Sciatic nerve (tissue), 2 donors: ENCODE measurements at places on chromosomes 1 and 21.
A peak's percentile ranks its signal among the peaks of the same experiment; 100 is the strongest.

- DNase-seq, result no peak
These were observed 162.1 kb downstream of the PTPRU start for GRCh38 chr1:29398431-29398830.

- no peak for DNase-seq
These were observed 466.3 kb downstream of the LMO4 start for GRCh38 chr1:87794788-87795614.

DNA sequence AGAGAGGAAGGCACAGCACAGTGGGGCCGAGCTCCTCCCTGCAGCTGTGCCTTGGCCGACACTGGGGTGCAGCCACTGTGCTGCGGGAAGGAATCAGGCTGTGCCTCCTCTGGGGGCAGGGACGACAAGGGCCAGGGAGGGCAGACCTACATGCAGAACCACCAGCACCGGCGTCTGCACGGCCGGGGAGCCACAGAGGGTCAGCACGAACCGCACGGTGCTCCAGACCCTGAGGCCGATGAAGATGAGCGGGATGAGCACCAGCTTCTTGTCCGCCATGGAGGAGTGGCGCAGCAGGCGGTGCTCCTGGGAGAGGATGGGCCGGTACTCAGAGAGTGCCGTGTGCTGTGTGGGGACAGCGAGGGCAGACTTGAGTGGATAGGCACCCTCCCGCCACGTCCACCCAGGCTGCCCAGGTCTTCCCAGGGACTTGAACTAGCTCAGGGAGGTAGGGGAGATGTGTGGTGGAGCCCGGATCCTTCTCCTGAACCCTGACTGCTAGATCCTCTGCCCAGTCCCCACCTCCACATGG, 23.5 kb downstream of the GPR157 start:
- DNase-seq, result no peak

DNA sequence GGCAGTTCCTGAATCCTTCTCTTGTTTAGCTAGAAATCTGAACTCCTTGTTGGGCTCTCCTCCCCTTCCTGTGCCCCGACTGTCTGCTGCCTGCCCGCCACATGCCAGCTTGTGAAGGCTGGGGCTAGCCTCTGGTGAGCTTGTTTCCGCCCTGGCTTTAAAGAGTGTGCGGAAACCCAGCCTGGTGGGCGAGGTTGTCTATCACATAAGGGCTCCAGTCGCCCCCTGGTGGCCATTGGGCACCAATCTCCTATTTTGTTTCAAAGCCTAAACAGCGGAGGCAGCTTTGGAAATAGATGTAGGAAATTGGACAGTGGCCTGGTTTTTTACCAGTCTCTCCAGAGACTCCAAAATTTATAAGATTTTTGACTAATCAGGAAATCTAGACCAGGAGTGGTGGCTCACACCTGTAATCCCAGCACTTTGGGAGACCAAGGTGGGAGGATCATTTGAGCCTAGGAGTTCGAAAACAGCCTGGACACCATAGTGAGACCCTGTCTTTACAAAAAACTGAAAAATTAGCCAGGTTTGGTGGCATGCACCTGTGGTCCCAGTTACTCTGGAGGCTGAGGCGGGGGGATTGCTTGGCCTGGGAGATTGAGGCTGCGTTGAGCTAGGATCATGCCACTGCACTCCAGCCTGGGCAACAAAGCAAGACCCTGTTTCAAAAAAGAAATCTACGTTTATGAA, 9.8 kb downstream of the ATP8B2 start:
- peak; percentile 91 for DNase-seq

GRCh38 chr1:174118751-174119150, 40.6 kb upstream of the RABGAP1L start:
- DNase-seq, result no peak

DNA sequence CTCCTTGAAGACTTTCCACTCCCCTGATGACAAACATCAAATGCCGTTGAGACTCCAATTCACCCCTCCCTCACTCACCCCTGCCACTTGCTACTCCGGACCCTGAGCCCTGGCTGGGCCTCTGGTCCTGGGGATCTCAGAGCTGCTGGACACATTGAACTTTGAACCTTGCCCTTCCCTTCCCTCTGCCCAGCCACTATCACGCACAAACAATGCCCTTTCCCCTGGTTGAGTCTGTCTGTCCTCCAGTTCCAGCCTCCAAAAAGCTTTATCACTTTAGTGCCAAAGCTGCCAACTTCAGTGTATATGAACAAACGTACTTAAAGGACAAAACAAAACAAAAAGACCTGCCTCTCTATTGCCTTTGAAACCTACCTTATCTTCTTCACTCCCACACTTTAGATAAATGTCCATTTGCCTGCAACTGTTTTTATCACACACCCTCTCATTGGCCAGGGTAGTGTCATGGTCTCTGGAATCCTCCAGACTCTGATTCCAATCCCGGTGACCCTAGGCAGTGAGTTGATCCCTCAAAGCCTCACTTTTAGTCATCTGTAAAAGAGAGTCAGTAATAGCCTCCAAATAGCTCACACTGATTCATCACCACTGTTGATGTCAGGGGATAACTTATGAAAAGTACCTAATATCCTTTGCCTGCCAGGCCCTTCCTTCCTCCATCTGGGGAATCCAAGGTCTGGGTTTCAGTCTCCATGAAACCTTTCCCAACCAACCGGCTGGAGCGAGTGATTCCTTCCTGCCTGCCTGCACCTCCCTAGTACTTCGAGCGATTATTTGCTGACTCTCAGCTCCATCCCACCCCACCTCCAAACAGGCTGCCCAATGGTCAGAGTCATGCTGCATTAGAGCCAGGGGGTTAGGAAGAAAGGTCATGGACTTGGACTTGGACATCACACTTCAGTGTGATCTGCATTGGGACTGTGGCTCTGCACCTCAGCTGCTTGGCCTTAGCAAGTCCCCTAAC, 15.9 kb upstream of the SPOCD1 start:
- DNase-seq, result no peak

DNA sequence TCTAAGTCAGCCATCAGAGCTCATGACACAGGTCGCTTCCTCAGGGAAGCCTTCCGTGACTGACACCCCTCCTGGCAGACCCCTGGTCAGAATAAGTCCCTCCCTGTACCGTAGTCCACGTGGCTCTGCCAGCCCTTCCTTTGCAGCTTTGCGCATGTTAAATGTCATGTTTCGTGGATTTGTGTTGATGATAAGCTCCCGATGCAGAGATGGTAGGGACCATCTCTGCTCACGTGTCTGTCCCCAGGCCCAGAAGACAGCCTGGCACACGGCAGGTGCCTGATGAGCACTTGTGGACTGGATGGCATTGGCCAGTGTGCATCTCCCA, 75.9 kb downstream of the DHRS3 start:
- DNase-seq, result no peak

- DNase-seq, result peak; percentile 86
These were observed 972 bp downstream of the CFAP410 start for GRCh38 chr21:44337941-44338895.

DNA sequence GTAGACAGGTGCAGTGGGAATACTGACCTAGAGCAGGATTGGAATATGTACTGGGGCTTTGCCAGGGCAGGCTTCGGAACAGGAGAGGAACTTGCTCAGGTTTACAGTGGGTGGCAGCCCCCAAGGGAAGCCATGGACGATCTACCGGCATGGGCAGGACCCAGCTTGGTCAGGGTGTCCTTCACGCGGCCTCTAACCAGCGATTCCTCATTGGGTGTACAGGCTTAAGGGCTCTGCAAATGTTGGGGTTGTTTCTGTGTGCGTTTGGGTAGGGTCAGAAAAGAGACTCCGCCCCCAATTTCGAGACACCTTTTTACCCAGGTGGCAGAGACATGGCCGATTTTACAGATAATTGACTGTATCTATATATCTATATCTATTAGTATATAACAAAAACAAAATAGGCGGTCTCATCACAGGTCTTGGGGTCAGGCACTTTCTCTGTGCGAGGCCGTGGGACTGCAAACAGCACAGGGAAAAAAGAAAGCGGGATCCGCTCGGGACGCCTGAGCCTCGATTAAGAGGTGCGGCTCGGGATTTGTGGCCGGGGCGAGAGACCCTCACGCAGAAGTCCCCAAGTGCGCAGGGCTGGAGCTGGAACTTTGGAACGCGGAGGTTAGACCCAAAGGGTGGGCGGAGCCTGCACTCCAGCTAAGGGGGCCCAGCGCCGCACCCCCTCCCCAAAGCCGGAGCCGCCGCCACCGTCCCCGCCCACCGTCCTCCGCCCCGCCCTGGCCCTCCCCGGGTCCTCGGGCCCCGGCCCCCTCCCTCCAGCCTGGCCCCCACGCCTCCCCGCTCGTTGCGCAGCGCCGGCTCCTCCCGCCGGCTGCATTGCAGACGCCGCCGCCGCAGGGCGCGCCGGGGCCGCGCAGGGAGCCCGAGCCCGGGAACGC, 67.5 kb upstream of the VAMP3 start:
- no peak for DNase-seq

DNA sequence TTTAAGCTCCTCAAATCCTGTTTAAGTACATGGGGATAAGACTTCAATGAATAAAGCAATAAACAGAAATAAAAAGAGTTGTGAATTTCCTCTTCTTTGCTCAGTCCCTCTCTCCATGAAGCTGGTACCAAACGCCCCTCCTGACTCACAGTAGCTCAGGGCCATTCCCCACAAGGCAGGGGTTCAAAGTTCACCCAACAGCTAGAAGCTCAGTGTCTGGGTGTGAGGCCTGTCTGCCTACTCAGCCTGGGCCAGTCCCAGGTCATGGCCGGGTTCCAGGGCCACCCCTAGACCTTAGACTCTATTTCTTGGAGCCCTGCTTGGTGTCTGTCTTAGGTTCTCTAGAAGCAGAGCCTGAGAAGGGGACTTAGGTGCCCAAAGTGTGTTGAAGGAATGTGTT, 251.5 kb downstream of the GRIK3 start:
- no peak for DNase-seq

DNA sequence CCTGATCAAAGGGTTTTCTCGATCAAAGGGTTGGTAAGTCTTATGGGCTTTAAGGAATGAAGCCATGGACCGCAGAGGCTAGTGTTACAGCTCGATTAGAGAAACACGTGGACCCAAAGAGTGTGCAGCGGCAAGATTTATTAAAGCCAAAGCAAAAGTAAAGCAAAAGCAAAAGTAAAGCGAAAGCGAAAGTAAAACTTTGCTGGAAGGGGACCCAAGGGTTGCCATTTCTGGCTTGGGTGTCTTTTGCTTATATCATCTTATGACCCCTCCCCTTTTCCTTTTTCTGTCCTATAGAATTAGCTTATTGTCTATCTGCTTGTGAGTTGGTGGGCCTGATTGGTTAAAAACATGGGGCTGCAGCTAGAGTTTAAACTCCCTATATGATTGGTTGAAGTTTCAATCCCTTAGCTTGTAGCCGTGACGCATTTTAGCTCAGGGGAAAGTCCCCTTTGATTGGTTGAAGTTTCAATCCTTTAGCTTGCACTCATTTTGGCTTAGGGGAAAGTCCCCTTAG, 957.0 kb downstream of the AMY1C start:
- no peak for DNase-seq
